ENCODE measurements at places on chromosomes 2 and 18.
A peak's percentile ranks its signal among the peaks of the same experiment; 100 is the strongest.

GRCh38 chr2:64606479-64607363 lies 47.0 kb downstream of the SERTAD2 start:
- DNase-seq, result peak; percentile 92

DNA sequence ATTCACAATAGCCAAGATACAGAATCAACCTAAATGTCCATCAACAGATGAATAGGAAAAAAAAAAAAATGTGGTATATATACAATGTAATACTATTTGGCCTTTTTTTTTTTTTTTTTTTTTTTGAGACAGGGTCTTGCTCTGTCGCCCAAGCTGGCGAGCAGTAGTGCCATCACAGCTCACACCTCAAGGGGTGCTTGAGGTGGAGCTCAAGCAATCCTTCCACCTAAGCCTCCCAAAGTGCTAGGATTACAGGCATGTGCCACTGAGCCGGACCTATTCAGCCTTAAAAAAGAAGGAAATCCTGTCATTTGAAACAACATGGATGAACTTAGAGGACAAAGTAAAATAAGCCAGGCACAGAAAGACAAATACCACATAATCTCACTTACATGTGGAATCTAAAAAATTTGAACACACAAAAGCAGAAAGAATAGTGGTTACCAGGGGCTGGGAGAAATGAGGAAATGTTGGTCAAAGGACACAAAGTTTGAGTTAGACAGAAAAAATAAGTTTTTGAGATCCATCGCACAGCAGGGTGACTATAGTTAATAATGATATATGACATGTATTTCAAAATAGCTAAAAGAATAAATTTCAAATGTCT lies 26.0 kb downstream of the TLK1 start:
- no peak for DNase-seq

DNA sequence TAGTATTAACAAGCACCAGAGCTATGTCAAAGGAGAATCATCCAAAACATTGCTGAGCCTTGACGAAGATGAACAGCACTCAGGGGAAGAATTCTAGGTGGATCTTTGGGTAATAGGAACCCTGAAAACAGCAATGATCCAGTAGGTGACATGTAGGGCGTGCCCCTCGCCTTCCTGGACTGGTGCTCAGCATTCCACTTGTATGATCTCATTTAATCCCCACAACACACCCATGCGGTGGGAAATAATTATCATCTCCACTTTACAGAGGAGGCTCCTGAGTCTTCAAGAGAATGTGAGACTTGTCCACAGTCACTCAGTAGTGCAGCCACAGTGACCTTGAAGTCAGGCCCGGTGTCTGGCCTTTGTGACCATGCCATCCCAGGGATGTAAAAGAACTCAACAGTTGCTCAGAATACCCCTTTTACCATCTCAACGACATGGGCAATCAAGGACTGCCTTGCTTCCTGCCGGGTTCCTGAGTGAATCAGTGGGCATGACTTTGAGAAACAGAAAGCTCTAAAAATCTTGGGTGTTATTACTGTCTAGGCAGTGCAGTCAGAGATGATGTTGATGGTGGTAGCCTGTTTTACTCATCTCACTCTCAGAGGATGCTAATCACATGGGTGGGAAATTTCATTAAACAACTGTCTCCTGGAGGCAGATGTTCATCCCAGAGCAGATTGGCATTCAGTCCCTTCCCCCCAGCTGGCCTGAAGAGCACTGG lies 161.6 kb downstream of the BCL11A start:
- no peak for DNase-seq

- no peak for DNase-seq
These were observed 38.2 kb upstream of the DPP4 start for GRCh38 chr2:162111958-162112850.

- no peak for DNase-seq
These were observed 60.4 kb upstream of the COPS8 start for GRCh38 chr2:237025090-237025865.

- DNase-seq, result peak; percentile 26
These were observed 193.5 kb upstream of the CHST9 start for GRCh38 chr18:27378431-27379095.

GRCh38 chr2:232483311-232483922 lies 4.2 kb downstream of the ECEL1 start:
- DNase-seq, result no peak

DNA sequence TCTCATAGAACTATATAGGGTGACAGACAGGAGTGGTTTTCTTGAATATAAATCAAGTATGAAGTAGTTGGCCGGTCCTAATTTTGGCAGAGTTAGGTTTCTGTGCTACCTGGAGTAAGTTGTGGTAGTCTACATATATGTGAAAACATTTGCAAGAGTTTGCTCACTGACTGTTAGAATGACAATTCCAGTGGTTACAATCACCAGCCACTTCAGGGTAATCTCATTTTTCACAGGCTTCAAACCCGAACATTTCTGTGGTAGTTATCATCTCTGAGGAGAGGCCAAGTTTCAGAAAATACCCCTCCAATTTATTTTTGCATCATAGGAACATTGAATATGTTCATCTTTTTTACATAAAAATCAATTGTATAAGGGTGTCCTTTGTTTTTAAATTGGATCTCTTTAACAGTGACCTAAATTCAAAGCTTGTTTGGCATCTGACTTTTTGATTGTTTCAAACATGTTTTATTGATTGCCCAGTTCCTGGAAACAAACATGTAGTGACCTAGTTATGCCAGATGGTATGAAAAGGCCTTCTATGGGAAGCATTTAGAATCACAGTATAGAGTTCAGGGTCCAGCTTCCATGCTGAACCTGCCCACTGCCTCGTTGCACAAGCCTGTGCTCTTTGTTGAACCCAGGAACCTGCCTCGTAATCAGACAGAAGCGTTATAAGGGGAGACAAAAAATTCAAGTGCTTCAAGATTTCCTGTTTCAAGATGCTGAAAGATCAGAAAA lies 250.6 kb downstream of the LTBP1 start:
- no peak for DNase-seq

DNA sequence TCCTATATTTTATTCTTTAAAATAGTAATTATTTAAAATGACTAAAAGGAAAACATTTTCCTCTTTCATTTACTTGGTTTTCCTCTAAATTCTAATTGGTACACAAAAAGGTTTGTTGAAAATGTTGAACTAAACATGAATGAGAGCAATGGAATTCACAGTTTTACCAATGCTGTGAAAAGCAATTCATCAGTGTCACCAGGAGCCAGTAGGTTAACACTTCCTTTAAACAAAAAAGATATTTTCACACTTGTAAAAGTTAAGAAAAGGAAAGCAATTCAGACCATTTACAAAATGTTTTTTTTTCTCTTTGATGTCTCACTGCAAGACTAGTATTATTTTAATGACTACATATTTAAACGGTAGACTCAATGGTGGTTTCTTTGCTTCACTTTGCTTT lies 341.6 kb downstream of the RIT2 start:
- DNase-seq, result no peak

- no peak for DNase-seq
These were observed 57.8 kb upstream of the SNTG2 start for GRCh38 chr2:892892-893291.

DNA sequence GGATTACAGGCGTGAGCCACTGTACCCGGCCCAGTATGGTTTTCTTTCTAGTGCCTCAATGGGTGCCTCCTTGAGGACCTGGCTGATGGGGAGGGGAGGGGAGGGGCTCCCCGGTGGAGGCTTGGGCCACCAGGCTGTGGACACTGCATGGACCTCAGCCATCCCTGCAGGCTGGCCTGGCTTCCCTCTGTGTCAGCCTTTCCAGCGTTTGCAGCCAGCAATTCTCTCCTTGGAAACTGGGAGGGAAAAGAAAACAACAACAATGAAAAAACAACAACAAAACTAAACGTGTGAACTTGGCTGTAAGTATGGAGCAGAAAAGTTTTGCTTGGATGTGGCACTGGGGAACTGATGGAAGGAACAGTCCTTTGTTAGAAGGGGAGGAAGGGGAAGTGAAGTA lies 159.3 kb downstream of the GLI2 start:
- no peak for DNase-seq

GRCh38 chr2:76678383-76679024 lies 843.7 kb downstream of the LRRTM4 start:
- DNase-seq, result no peak

DNA sequence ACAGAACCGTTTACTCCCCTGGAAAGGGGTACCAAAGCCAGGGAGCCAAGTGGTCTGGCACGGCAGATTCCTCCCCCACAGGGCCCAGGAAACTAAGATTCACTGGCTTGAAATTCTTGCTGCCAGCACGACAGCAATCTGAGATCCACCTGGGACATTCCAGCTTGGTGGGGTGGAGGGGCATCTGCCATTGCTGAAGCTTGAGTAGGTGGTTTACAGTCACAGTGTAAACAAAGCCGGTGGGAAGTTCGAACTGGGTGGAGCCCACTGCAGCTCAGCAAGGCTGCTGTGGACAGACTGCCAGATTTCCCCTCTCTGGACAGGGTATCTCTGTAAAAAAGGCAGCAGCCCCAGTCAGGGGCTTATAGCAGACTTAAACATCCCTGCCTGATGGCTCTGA lies 901.7 kb upstream of the LRRTM1 start:
- DNase-seq, result no peak

DNA sequence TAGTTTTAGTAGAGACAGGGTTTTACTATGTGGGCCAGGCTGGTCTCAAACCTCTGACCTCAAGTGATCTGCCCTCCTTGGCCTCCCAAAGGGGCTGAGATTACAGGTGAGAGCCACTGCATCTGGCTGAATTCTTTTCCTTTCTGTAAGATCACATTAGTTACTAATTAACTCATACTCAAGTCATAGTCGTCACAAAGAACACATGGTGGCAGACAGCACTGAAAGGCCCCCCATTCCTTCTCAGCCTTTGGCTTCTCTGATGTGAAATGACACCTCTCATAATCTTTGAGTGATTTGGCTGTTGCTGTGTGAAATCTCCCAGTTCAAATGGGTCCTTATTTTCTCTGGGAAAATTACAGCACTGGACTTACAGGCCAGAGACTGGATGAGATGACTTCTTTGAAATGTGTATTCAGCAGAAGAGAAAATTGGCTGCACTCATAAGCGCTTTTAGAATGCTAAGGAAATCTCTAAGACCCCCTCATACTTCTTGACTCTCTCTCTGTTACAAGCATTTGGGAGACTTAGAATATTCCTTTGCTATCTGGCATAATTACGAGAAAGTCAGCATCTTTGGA lies 764.8 kb downstream of the RNF144A start:
- DNase-seq, result no peak

GRCh38 chr2:174342686-174343342 lies 8.1 kb downstream of the SP9 start:
- peak; percentile 54 for DNase-seq

DNA sequence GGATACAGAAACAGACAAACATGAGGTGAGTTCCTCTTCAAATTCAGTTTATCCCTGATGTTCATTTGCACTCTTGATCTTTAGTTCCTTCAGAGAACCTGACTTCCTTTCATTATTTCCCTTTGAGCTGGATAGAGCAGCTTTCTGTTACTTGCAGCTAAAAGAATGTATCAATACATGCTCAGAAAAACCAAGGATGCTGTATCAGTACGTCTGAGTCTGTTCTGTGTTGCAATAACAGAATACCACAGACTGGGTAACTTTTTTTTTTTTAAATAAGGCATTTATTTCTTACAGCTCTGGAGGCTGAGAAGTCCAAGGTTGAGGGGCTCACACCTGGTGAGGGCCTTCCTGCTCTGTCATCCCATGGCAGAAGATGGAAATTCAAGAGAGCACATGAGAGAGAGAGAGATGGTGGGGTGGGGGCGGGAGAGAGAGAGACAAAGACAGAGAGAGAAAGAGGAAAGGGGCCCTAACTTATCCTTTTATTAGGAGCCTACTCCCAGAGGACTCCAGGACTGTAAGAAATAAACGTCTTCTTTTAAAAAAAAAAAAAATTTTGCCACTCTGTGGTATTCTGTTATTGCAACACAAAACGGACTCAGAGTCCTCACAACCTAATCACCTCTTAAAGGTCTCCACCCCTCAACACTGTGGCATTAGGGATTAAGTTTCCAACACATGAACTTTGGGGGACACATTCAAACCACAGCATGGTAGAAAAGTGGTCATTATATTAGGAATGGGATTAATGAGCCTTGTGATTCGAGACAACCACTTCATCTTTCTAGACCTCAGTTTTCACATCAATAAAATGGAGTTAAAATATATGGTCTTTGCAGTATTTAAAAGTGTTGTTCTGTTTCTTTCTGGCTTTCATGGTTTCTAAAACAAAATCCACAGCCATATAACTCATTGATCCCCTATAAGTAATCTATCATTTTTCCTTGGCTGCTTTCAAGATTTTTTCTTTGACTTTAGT lies 18.4 kb upstream of the SELENOI start:
- DNase-seq, result no peak
